ENCODE measurements at places on chromosomes 2 and 18.

DNA sequence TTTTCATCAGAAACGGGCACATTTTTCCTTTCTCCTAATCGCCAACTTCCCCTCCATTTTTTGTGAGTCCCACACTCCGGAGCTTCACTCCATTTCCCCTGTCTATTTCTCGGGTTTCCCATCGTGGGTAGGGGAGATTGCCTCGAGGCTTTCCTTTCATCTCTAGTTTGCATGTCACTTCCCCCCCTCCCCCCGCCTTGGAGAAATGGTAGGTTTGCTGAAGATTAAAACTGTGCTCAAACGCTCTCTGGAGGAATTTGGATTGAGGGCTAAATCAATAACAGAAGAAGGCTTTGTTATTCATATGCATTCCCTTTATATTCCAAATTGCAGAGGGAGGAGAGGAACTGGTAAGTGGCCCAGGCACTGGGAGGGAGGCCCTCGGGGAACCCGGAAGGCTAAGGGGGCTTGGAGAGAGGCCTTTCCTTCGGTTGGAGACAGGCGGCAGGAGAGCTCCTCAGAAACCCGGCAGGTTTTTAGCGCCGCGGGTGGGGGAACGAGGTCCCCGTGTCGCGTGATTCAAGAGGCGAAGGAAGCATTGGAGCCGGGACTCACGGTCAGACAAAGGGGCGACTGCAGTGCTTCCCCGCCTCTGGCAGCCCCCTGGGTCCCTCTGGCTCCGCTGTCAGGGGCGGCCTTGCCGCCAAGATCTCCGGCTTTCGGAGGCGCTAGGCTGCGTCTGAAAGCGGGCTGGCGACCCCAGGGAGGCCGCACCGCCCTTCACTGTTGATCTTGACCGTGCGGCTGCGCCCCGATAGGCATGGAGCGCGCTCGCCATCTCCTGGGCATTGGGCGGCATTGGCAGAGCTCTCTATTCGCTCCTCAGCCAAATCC, 2.4 kb upstream of the HOXD12 start:
- DNase-seq = no peak

- no peak for DNase-seq
Measured at GRCh38 chr18:58851856-58852255, 12.8 kb upstream of the ZNF532 start.

DNA sequence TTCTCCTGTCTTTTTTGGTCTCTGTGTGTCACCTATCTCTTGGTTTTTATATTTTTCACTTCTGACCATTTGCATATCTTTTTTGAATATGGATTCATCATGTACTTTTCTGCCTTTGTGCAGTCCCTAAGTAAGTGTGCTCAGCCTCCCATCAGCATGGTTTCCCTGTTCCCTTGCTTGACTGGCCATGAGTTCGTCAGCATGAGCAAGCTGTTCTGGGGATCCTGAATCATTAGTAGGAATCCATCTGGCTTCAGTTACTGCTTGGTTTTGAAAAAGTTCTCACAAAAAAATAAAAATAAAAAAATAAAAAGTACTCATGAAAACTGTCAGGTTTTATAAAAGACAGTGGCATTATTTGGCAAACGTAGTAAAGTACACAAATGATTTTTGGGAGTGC, 144.1 kb downstream of the NCOA1 start:
- no peak for DNase-seq

- DNase-seq = no peak
Measured at GRCh38 chr18:11219571-11219970, 70.2 kb upstream of the PIEZO2 start.

DNA sequence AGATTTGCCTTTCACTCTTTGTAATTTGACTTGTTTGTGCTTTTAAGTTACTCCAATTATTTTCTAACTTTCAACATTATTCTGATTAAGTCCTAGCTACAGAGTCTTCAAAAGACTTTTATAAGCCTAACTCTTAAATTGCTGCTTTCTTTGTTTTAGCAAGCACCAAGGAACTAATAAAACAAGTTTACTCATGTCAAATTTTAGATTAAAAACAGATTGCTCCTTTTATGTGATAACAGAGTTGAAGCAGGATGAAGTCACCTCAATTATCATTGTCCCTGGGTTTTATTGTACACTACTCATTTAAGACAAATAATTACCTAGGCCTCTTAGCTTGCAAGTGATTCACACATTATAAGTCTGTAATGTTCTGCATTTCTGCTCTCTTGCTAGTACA, 678.4 kb downstream of the ERBB4 start:
- DNase-seq = no peak

DNA sequence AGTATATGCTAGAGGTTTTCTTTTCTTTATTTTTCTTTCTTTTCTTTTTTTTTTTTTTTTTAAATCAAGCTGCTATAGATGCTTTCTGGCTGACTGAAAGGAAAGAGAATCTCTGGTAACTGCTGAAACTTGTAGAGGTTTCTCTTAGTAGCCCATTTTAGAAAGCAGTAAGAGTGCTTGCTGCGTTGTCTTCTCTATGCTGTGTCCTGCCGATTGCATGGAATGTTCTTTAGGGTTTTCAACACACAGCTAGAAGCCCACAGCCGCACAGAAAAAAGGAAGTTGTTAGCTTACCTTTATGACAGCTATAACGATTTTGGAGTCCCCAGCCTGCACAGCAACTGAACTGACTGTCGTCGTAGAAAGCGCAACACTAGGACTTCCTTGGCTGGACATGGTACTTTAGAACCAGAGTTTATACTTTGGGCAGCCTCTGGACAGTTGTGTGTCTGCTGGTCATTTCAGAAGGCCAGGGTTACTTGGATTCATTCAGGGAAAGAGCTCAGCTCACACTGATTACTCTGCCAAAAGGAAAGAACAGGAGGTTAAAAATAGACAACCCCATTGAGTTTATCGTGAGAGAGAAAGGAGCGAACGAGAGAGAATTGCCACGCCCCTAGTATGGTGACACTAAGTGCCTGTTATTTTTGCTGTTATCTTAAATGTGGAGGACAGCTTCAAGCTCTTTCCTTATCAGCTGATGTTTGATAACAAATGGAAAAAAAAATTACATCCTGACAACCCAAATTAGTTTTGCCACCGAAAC, at the start of gene CCDC141:
Gene CCDC141 (minus strand): TSS at position 592 of the 766 bp plus-strand sequence. CDS start 196 bp downstream, at position 396.
- no peak for DNase-seq

- no peak for DNase-seq
Measured at GRCh38 chr2:52821631-52822030, 946.0 kb upstream of the CHAC2 start.

DNA sequence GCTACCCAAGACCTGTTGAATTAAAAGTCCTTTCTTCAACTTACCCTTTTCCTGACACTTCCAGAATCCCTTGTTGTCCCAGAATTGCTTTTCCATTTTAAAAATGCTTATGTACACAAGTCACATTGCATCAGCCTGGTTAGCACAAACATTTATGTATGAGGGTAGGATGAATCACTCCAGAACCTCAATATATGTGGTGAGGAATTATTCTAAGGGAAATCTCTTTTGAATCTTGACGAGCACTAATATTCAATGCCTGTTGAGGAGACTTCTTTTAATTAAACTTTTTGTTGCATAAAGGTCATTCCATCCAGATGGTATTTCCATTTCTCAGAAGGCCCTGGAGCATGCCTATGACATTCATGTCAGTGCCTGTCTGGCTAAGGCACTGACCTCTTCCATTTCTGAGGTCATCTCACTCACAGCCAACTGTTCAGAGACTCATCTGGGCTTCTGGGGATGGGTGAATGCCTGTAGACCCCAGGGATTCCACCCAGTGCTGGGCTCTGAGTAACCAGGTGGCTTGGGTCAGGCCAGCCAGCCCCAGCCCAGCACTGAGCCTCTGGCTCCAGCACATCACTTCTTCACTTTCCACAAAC, 28.2 kb downstream of the ACMSD start:
- DNase-seq = no peak

- no peak for DNase-seq
Measured at GRCh38 chr2:189379287-189379630, 62.0 kb upstream of the WDR75 start.

DNA sequence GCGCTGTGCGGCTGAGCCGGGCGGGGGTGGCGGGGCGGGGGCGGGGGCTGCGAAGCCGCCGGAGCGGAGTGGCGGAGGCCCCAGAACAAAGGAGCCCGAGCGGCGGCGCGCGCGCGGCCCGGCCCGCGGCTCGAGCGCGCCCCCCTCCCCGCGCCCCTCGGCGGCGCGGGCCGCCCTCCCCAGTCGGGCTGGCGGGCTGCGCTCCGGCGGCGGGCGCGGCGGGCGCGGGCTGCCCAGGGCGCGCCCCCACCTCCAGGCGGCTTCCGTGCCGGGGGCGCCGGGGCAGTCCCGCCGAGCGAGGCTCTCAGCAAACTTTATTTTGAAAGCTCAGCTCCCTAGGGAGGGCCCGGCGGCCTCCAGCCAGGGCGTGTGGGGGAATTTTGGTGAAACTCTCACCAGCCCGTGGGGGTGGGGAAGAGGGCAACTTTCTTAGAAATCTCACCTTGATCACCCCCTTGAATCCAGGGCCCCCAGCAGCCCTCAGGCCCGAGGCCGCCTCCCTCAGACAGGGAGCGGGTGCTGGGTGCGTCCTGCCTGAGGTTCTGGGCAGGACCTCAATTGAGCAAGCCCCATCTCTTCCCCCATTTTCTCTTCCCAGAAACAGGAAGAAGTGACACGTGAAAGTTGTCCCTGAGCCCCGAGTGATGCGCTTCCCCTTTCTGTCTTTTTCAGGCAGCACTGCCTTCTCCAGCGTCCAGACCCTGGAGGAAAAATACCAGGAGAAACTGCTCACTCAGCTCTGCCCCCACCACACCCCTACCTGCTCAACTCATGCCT, 786 bp downstream of the TET3 start:
- DNase-seq = no peak

DNA sequence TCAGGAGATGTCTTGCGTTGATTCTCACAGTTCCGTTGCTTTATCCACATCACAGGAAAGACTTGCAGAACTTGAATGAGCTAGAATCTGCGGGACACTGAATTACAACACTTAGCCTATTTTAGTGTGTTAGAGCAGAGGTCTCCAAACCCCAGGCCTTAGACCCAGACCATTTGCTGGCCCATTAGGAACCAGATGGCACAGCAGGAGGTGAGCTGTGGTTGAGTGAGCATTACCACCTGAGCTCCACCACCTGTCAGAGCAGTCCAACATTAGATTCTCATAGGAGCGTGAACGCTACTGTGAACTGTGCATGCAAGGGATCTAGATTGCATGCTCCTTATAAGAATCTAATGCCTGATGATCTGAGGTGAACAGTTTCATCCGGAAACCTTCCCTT, 3.8 kb downstream of the MRPL30 start:
- DNase-seq = no peak

GRCh38 chr2:109554758-109555157, 59.0 kb downstream of the SEPTIN10 start:
- DNase-seq = no peak

- no peak for DNase-seq
Measured at GRCh38 chr2:227719641-227720040, 1.8 kb upstream of the SLC19A3 start.

DNA sequence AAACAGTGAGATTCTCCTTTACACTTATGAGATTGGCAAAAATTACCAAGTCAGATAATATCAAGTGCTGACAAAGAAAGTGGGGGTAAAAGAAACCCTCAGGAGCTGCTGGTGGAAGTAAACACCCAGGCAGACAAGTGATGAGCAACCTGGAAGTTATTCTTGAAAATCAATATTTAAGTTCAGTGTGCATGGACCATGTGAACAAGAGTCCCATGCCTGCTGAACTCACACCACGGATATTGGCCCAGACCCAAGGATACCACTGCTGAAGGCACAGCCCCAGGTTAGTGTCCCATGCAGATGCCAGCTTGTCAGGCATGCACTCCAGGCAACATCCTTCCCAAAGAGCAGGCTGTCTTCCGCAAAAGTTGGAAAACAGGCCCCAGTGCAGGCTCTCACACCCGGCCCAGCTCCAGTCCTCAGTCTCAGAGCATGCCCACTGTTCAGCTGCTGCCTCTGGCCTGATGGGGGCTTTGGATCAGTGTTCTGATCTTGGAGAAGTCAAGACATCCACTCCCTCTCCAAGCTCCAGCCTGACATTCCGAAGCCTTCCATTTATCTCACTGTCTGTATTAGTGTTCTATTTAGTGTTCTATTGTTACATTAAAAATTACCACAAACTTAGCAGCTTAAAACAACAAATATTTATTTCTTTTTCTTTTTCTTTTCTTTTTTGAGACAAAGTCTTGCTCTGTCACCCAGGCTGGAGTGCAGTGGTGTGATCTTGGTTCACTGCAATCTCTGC, 70.0 kb downstream of the HS1BP3 start:
- no peak for DNase-seq

- no peak for DNase-seq
Measured at GRCh38 chr2:4047961-4048891, 344.9 kb downstream of the DCDC2C start.

DNA sequence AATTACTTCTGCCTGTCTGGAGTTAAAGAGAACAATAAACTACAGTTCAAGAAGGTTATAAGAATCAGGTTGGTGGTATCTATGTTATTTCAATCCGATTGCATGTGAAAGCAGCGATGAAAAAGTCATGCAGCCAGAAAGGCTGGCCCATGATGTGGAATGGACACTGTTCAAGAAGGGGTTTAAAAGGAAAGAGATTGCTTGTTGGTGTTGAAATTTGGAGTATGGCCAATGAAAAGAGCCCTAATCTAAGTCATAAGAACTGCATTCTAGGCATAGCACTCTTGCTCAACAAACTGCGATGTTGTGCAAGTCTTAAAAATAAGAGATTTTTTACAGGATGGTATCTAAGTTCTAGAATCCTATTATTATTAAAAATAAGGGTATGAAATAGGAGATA, 61.3 kb downstream of the EFEMP1 start:
- no peak for DNase-seq

- no peak for DNase-seq
Measured at GRCh38 chr2:206368933-206369569, 74.3 kb upstream of the ADAM23 start.

DNA sequence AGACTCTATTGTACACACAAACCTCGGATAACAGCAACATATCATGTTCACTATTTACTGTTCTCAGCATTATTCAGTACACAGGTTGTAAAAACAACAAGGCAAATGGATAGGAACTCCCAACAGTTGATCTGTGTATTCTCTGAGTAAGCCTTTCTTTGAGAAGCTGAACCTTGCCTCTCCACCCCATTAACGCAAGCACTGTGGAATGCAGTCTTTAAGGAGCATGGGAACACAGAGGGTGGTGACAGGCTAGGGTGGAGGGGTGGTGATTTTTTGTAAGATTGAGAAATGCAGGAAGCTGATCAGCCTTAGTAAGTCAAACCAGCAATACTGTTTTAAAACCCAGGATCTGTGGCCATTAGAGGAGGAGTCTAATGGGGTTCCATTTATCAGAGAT, 19.6 kb upstream of the SERPINB11 start:
- no peak for DNase-seq

DNA sequence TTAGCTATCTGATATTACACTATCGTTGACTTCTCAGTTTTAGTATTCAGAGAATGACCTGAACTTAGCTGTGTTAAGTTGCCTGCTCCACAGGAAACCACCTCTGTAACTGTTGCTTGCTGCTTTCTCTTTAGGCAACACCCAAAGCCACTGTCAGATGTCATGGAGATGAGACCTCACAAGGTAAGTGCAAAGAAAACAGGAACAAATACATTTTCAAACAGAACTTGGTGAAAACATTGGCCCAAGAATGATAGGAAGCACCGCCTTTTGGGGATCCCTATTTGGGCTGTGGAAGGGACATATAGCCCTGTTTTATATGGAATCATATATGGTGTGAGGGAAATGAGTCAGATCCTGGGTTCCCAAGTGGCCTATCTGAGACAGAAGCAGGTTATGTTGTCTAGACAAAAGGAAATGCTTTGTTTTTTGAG, 143.4 kb downstream of the UBE2E3 start:
- DNase-seq = peak; percentile 31

- no peak for DNase-seq
Measured at GRCh38 chr2:155070489-155070888, 372.0 kb downstream of the KCNJ3 start.
